ENCODE measurements at places on chromosomes 4 and X. TPM values are rescaled to one million over a fixed set of nuclear protein-coding genes. Genes with fewer than 3 reads are reported as not detected.

The NHSL2 gene
- 3.0 TPM for total RNA-seq

DNA sequence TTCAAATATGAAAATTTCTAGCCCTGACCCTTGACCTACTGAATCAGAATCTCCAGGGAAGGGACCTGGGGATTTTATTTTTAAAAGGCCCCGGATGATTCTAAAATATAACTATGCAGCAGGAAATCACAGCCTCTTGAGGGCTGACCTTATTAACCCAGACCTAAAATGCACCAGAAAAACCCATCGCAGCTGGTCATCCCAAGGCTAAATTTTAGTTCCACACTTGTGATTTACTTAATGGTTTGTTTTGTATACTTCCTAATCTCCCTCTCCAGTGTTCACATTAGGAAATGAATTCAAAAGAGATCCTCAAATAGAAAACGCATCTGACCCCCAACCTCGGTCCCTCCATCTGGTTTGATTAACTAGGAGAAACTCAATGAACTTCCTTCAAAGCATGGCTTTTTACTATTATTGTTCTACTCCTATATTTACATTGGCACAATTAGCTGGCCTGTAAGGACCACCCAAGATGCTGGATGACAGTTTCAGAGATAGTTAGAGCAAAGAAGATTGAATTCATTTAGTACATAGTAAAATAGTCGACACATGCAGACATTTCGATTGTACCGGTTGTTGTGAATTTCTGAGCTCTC lies 147.8 kb upstream of the MED14 start:
- DNase-seq = no peak

GRCh38 chr4:8103421-8104390 lies 54.9 kb downstream of the ABLIM2 start:
- peak; percentile 73 for DNase-seq

The MCUB gene
- total RNA-seq = 1.00 TPM

DNA sequence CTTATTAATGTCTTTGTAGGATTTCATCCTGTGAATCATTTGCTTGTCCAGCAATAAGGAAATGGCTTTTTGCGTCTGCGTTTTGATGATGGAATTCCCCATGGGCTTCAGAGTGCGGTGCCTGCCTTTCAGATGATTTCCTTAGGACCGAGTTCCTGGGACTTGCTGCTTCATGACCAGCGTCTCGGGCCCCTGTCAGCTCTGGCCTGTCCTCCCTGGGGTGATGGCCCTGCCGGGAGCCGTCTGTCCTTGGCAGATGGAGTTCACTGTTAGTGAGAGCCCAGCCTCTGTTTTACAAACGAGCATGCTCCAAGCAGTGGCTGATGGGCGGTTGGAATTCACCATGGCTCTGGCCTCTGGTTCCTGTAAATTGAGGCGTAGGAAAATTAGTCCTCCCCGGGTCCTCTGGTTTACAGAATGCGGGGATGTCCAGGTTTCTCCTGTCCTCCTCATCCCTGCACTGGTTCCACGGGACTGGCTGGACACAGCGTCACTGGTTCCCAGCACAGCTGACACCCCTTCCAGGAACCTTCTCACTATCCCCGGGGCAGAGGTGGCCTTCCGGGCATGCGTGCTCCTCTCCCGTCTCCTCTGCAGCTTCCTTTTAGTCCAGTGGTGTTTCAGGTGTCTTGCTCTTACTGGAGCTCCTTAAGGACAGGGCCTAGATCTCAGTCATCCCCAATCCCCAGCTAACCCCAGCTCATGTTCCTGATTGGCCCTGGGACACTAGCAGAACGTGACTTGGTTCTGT lies 34.9 kb downstream of the TBC1D14 start:
- DNase-seq = peak; percentile 64

- DNase-seq = peak; percentile 38
Measured at GRCh38 chrX:96407072-96407471, 277.6 kb upstream of the DIAPH2 start.

The OPRPN gene
- not detected for total RNA-seq

The RPA4 gene
- 0.22 TPM for total RNA-seq

DNA sequence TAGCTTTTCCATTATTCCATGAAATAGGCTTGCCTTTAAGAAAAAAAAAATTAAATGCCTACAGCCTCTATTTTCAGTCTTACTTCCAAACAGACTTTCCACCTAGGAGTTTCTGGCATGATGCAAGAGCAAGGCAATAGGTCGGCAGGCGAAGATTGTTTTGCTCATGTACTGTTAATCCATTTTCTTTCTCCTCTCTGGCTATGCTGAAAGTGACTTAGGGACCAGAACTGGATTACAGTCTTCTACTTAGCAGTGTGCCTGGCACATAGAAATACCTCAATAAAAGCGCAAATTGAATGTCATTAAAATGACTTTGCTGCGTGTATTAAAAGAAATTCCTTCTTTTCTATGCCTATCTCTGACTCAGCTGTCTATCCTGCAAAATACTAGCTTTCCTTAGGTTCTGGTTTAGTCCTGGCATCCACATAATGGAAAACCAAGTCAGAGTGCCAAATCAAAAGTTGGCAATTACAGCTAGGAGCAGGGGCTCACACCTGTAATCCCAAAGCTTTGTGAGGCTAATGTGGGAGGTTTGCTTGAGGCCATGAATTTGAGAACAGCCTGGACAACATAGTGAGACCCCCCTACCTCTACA lies 51.9 kb downstream of the CC2D2A start:
- no peak for DNase-seq
